ENCODE measurements at places on chromosomes 11 and 22.

- DNase-seq = no peak
Measured at GRCh38 chr11:129605815-129606214, 209.8 kb upstream of the TMEM45B start.

DNA sequence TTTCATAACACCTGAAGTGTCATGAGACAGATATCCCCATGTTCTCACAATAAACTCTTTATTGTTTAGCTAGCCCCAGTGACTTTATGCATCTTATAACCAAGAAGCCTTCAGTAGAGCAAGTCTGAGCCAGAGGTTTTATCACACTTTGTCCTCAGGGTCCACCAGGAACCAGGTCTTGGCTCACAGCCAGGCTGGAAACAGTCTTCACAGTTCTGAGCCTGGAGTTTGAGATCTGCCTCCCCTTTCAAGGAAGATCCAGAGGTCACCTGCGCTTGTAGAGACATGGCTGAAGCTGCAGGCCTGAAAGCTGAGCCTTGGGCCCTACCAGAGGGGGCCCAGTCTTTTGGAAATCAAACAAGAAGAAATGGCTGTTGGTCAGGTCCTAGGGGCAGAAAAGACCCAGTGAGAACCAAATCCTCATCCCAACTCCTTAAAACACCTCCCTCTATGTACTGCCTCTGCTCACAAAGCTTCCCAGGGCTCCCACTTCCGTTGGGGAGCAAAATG, 3.5 kb downstream of the RRP8 start:
- DNase-seq = no peak

DNA sequence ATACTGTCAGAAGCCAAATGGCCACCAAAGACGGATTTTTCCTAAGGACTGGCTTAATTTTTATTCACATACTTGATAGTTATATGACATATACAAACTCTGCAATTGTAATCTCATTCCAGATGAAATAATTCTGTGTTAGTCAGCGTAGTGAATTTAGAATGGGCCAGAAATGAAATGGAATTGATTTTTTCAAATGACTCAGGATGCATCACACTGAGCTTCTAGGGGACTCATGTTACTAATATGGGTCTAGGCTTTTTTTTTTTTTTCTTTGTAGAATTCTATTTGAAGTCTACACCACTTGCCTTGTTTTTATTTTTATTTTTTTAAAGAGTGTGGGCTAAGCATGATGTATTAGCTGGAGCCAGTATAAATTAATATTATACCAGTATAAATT, 62.7 kb downstream of the SPECC1L start:
- DNase-seq = no peak

GRCh38 chr11:27497911-27498310, 8.7 kb downstream of the LIN7C start:
- DNase-seq = no peak

DNA sequence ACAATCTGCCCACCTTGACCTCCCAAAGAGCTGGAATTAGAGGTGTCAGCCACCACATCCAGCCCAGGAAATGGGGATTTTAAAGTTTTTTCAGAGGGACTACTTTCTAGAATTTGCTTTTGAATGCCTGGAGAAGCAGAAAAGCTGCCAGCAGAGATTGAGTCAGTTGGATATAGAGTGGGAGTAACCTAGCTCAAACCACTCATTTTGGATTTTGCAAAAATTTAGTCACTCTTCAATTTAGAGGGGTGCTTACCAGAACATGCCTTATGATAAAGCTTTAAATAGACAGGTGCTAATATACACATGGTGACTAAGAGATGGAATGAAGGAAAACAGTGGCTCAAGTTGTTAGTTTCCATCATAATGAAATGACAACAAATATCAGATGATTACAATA, 26.5 kb upstream of the PSMA1 start:
- no peak for DNase-seq

GRCh38 chr11:61949169-61950034, 749 bp upstream of the BEST1 start:
- peak; percentile 59 for DNase-seq
